ENCODE measurements at places on chromosomes 3 and 15. TPM values are rescaled to one million over a fixed set of nuclear protein-coding genes. Genes with fewer than 3 reads are reported as not detected.

DNA sequence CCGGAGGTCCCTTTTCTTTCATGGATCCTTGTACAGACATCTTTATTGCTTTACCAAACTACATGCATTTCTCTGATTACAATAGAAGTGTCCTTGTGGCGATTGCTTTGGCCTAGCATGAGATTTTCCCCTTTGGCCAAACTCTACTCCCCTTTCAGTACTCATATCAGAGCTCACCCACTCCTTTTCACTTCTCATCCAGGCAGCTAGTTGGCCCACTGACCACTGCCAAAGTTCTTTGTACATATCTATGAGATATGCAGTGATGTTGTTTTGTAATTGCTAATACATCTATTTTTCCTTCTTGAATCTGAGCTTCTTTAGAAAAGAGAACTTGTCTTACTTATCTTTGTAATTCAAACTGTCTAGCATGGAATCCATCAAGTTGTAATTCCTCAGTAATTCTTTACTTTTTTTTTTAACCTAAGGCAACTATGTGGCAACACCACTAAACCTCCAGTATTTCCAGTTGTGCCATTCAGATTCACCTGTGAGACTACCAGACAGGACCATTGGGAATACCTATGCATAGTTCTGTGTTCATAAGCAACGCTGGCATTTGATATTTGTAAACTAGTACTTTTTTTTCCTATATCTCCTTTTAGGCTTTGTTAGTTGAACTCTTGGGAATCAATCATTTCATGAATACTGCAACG is 39.2 kb downstream of the AADACL2 start:
- no peak for DNase-seq

GRCh38 chr3:71035886-71036285 is 547.6 kb downstream of the FOXP1 start:
- DNase-seq, result no peak

GRCh38 chr3:50612970-50613846 is 1.6 kb upstream of the CISH start:
- DNase-seq, result no peak

GRCh38 chr15:78084449-78084750 is 6.9 kb upstream of the TBC1D2B start:
- peak; percentile 69 for DNase-seq

GRCh38 chr3:62940771-62941563 is 65.8 kb upstream of the CADPS start:
- no peak for DNase-seq

DNA sequence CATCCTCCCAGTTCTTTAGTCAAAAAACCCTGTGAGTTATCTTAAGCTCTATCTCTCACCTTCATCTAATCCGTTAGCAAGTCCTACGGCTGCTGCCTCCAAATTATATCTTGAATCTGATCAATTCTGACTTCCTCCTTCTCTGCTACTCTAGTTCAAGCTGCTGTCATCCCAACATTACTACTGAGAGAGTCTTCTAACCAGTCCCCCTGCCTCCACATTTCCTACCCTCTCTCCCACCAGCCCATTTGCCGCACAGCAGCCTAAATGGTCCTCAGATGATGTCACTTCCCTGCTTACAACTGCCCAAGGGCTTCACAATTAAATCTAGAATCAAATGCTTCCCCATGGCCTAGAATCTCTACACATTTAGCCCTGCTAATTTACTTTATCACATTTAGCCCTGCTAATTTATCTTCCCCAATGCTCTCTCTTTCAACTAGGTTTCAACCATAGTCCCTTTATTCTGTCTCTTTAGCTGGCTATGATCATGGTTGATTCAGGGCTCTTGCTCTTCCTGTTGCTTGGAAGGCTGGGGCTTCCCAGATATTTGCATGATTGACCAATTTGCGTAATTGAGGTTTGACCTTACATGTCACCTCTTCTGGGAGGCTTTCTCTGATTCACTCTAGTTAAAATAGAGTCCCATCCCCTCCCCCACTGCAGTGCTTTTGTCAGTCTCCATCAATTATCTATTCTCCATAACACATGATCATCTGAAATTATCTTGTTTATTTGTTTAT is 11.0 kb upstream of the ARL14 start:
- DNase-seq, result no peak

DNA sequence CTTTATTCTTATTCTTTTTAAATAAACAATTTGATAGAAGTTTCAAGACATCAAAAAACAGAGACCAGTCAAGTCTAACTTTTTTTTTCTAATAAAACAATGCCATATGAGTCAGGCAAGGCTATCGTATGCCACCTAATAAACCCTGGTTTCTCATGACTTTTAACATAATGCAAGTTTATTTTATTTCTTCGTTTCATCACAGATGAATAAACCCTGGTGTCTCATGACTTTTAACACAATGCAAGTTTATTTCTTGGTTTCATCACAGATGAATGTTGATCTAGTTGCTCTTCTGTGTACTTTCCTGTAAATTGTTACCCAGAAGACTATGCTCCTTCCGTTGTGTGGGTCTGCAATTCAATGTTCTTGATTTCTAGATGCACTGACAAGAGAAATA is 905.4 kb downstream of the ROBO2 start:
- no peak for DNase-seq

DNA sequence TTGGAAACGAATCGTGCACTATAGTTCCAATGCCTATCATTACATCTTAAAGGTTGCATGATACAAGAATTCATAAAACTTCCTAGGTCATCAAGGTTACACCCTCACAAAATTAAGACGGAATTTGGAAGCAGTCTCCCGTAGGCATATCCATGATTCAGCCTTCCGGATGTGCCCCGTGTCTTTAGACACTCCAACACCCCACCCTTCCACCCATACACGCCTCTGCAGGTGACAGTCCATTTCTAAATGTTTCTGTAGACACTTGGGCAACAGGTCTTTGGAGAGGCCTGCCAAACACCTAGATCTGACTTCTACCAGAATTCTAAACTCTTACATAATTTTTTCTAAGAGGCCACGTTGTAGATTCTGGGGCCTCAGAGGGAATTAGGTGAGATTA is 49.8 kb downstream of the LDHAL6B start:
- DNase-seq, result no peak

GRCh38 chr15:100125401-100126191 is 216.2 kb downstream of the ADAMTS17 start:
- DNase-seq, result peak; percentile 76

DNA sequence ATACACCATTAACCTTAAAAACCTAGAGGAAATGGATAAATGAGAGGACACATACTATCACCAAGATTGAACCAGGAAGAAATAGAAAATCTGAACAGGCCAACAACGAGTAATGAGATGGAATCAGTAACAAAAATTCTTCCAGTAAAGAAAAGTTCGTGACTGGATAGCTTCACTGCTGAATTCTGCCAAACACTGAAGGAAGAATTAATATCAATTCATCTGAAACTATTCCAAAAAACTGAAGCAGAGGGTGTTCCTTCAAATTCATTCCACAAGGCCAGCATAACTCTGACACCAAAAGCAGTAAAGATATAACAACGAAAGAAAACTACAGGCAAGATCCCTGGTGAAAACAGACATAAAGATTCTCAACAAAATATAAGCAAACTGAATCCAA is 195.8 kb upstream of the GPR149 start:
- DNase-seq, result no peak

ATP13A5 gene
- not detected for total RNA-seq

RTP1 gene
- not detected for total RNA-seq

- DNase-seq, result no peak
These were observed 590.8 kb downstream of the FOXP1 start for GRCh38 chr3:70992562-70993204.
